Neural progenitor cell (in vitro differentiated cells): ENCODE measurements at places on chromosomes 6 and 20. TPM values are rescaled to one million over a fixed set of nuclear protein-coding genes. Genes with fewer than 3 reads are reported as not detected.
A peak's percentile ranks its signal among the peaks of the same experiment; 100 is the strongest.

DNA sequence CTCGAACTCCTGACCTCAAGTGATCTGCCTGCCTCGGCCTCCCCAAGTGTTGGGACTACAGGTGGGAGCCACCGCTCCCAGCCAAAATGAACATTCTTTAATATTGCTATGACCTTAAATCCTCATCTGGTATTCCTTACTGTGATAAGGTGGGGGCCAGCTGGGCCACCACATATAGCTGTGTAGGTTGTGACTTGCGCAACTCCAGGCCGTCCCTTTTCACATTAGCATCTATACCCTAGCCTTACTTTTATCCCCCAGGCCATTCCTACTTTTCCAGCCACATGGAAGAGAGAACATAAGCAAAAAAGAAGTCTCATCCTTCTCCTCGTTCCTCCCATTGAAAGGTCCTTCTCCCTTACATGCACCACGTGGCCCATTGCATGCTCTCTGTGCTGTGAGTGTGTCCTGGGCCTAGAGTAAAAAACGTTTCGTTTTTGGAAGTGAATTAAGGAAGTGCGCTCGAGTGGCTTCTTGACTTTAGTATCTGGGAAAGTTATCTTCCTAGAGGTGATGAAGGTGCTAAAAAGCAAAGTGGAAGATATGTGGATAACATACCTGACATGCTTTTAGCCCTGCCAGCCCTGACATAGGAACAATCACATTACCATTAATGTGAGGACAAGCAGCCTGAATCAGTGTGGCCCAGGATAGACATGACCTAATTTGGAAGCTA lies 56.8 kb upstream of the KIF13A start:
- H3K27ac ChIP-seq: no peak overlapping the region
- H3K4me1 ChIP-seq: no peaks in the 10 kb centered on the region
- no peaks in the 10 kb centered on the region for H3K36me3 ChIP-seq
- no peak for DNase-seq

GRCh38 chr6:3530515-3530914 lies 73.7 kb upstream of the SLC22A23 start:
- H3K4me3 ChIP-seq: no peak overlapping the region
- no peaks in the 10 kb centered on the region for H3K27me3 ChIP-seq
- H3K27ac ChIP-seq: no peak overlapping the region
- DNase-seq: no peak
- H3K36me3 ChIP-seq: no peaks in the 10 kb centered on the region
- peaks cover 13% of the 10 kb centered on the region for H3K4me1 ChIP-seq

- no peaks in the 10 kb centered on the region for H3K27me3 ChIP-seq
- no peak overlapping the region for H3K27ac ChIP-seq
- H3K4me1 ChIP-seq: peaks cover 13% of the 10 kb centered on the region
- no peak for DNase-seq
- H3K36me3 ChIP-seq: no peaks in the 10 kb centered on the region
- no peak overlapping the region for H3K4me3 ChIP-seq
These were observed 4.0 kb downstream of the GSS start for GRCh38 chr20:34951652-34952051.

GRCh38 chr6:136426627-136427377 lies 123.4 kb downstream of the MAP7 start:
- no peaks in the 10 kb centered on the region for H3K36me3 ChIP-seq
- no peak for DNase-seq
- H3K4me3 ChIP-seq: no peak overlapping the region
- H3K4me1 ChIP-seq: peaks cover 9% of the 10 kb centered on the region
- no peak overlapping the region for H3K27ac ChIP-seq
- no peaks in the 10 kb centered on the region for H3K27me3 ChIP-seq

GRCh38 chr6:126446248-126446647 lies 106.3 kb downstream of the CENPW start:
- no peaks in the 10 kb centered on the region for H3K36me3 ChIP-seq
- peaks cover 28% of the 10 kb centered on the region for H3K4me1 ChIP-seq
- no peak overlapping the region for H3K27ac ChIP-seq
- no peaks in the 10 kb centered on the region for H3K27me3 ChIP-seq

The PCSK2 gene
- total RNA-seq: 0.07 TPM in 1 of 2 replicates, not detected in the other

The HLA-DOB gene
- 2.6 TPM in 1 of 2 replicates, not detected in the other for total RNA-seq

The RBM12 gene
- 82.8 and 112 TPM in 2 replicates for total RNA-seq

The LIME1 gene
- 0.47 and 10.9 TPM in 2 replicates for total RNA-seq

DNA sequence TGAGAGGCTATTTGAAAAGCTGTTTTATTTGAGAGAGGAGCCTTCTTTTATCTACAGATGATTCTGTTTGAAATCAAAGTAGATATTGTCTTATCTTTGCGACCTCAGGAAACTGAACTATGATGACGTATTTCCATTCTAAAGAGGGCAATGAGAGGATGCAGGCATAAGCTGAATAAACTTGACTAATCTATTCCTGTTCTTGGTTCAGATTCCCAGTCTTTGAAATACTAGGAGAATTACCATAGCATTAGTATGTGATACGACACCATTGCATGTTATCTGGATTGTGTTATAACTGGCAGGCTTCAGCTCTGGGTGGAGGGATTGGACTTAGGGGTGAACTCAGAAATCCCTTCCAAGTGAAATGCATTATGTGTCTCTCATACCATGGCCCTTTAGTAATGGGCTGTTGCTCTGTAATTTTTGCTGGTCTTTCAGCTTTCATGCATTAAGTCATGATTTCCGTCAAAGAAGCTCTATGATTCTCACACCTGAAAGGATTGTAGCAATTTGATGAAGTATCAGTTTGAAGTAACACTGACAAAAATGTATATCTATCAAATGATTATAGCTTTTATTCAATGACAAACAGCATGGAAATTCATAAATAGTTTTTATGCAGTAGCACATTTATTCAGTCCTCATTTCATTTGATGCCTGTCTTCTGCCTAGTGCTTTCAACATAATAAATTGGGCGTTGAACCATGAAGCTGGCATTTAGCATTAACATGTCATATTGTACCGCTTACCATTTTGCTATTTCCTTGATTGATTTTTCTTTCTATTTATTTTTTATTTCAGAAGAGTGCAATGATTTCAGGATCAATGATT lies 138.4 kb upstream of the SPACA1 start:
- peaks cover 15% of the 10 kb centered on the region for H3K4me1 ChIP-seq
- H3K27ac ChIP-seq: no peak overlapping the region
- no peaks in the 10 kb centered on the region for H3K27me3 ChIP-seq
- H3K4me3 ChIP-seq: no peak overlapping the region
- H3K36me3 ChIP-seq: no peaks in the 10 kb centered on the region
- DNase-seq: no peak

DNA sequence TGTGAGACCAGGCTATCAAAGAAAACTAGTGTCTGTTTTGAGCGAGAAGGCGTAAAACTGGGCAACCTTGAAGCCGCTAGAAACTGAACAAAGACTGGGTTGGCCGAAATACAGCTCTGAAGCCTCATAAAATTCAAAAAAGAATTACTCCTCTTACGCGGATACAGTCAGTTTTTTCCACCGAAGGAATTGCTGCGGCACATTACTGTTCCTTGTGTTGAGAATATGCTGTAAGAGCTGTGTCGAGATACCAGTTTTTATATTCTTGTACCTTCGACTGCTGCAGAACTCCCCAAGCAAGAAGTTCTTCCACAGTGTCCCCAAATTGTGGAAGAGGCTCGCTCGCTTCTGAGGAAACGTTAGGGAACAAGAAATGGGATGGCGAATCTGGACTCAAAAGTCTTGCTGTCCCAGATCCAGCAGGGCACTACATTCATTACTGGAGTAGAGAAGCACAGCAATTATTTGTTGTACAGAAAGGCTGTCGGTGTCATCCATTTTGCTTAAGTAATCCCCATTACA lies 523 bp upstream of the COX7A2 start:
- peaks cover 22% of the 10 kb centered on the region for H3K27me3 ChIP-seq
- DNase-seq: no peak
- H3K4me3 ChIP-seq: peak overlapping the region; percentile 80
- peaks cover 4% of the 10 kb centered on the region for H3K4me1 ChIP-seq
- no peak overlapping the region for H3K27ac ChIP-seq
